Hematopoietic multipotent progenitor cell treated with erythropoietin and hydrocortisone succinate and interleukin-3 and kit ligand, for 8 days (in vitro differentiated cells): ENCODE measurements at places on chromosomes 2 and 18.

- DNase-seq = no peak
These were observed 8.8 kb upstream of the POMC start for GRCh38 chr2:25177211-25177611.

GRCh38 chr2:196293751-196294515 is 122.6 kb upstream of the STK17B start:
- peak; percentile 63 for DNase-seq

DNA sequence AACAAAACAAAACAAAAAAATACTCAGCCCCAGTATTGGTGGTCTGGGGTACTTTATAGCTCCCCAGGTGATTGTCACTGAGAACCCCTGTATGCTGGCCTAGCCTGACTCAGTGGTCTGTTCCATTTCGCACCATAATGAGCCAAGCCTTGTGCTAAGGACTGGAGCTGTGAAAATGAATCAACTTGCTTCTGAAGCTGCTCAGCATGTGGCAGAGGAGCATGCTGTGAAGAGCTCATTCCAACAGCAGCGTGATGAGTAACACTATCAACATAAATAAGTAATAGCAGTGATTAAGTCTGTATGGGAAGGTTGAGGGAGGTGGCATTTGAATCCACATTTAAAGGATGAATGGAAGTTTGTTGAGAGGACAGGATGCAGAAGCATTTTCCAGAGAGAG is 67.2 kb upstream of the ATL2 start:
- DNase-seq = no peak

GRCh38 chr2:2021995-2022394 is 277.7 kb upstream of the PXDN start:
- DNase-seq = no peak

DNA sequence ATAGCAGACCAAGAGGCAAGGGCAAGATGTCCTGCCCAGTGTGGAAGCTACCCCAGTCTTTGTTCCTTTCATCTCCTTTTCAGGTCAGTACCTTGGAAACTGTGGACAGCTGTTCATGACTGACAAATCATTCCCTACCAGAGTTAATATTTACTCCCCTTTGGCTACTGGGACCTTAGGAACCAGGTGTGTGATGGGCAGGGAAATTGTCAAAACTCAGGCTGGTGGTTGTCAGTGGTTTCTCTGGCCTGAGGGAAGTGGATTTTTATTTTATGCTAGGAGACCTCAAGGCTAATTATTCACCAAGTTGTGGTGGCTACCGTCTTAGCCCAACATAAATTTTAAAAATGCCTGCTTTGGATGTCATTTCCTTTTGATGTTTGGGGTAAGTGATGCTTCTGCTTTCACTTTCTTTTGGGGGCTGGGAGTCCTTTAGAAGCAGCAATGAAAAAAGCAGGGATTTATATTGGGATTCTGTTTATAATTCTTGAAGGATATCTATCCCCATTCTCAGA is 119.3 kb downstream of the SETBP1 start:
- no peak for DNase-seq

GRCh38 chr2:105244451-105244850 is 2.9 kb downstream of the GPR45 start:
- DNase-seq = no peak

DNA sequence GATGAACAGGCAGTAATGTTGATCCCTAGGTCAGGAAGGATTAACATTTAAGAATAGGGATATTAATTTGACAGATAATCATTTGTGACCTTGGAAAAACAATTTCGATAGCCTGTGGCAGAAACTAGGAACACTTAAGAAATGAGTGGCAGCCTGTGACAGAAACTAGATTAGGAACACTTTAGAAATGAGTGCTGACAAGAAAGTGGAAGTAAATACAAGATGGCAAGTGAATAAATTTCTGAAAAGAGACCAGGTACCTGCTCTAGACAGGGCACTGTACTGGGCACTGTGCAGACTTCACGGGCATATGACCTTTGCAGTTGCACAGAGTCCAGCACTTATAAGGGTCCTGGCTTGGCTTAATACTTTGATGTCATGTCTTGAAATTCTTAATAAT is 5.5 kb upstream of the HNRNPA3 start:
- no peak for DNase-seq

GRCh38 chr2:30666266-30666874 is 140.9 kb downstream of the CAPN13 start:
- peak; percentile 13 for DNase-seq

GRCh38 chr2:129239141-129239540 is 740.3 kb upstream of the RAB6C start:
- no peak for DNase-seq

GRCh38 chr2:183536290-183536689 is 412.0 kb downstream of the NUP35 start:
- DNase-seq = no peak

- DNase-seq = no peak
These were observed 325.6 kb upstream of the TRIB2 start for GRCh38 chr2:12391116-12391515.

DNA sequence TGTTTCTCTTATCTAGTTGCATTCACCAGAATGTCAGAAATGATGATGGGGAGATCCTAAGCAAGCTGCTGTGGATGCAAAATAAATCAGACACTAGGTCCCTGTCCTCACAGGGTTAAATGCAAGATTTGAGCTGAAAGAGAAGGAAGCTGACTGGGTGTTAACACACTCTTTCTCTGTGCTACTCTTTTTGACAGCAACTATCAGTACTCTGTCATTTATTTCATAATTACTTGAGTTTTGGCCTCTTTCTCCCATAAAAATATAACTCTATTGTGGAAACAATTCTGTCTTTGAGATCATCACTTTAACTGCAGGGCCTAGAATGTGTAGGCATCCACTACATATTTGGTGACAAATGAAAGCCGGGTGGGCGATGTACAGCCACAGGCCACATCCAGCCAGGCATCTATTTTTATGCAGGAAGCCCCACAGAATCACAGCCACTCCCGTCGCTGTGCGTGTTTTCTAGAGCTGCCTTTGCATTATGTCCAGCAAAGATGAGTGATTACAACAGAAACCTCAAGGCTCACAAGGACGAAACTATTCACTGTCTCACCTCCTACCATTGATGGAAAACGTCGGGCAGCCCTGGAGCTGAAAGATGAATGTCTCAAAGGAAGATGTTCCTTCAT is 849.0 kb downstream of the RNF144A start:
- DNase-seq = no peak

GRCh38 chr2:44817256-44817655 is 124.2 kb upstream of the SIX3 start:
- DNase-seq = no peak

GRCh38 chr18:40902436-40902835 is 1052.6 kb upstream of the PIK3C3 start:
- DNase-seq = no peak

- no peak for DNase-seq
These were observed 117.3 kb downstream of the MSH2 start for GRCh38 chr2:47520302-47520630.

- DNase-seq = no peak
These were observed 69.7 kb upstream of the TMEM200C start for GRCh38 chr18:5964996-5965395.

DNA sequence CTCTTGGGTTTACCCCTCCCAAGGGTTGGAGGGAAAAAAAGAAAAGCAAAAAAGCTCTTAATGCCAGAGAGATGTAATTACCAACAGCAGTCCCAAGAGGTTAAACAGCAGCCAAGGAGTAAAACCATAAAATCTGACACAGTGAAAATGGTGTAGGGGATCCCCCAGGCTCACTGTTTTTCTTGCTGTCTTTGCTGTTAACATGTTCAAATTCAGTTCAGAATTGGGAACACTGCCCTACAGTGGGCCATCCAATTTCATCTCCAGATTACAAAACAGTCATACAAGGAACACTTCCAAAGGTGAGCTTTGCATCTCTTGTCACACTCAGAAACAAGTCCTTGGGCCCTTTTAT is 54.5 kb downstream of the PLEKHM3 start:
- DNase-seq = no peak

DNA sequence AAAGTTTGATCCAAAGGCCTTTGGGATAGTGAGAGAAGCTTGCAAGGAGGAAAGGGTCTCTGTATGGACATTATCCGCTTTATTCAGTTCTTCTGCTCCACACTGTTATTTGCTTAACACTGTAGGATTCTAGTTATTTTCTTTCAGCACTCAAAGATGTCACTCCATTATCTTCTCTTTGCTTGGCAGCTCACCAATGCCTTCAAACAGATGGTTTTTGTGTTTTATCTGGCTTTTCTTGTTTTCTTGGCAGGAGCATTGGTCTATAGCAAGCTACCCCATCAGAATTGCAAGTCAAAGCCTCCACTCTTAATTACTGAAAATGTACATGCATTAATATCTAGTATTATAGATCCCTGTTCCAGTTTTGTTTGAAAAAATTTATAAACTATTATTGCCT is 138.8 kb downstream of the EVA1A start:
- peak; percentile 73 for DNase-seq

DNA sequence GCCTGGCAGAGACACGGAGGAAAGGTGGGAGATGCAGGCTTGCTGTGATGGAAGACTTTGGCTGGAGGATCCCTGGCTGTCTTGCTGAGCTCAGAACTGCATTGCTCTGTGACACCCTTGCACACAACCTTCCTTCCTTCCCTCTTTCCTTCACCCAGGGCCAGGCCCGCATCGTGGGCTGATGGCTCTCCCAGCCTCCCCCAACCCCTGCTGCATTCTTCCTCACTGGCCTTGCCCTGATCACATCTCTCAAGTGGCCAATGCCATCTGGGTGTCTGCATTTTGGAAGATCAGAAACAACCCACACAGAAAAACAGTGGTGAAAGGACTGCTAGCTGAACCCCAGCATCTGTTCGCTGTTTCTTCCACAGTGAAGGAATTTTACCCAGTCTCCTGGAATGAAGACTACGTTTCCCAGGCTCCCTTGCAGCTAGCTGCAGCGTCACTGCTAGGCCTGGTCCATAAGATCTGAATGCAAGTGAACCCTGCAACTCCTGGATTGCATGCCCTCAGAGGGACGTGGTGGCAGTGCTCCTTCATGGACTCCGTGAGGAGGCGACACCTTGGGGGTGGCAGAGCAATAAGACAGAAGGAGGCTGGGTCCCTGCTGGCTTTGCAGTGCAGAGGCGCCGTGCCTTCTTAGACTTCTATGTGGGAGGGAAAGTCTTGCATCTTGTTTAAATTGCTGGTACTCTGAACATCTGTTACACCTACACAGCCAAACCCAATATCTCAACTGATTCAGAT is 78.9 kb upstream of the YWHAQ start:
- no peak for DNase-seq

GRCh38 chr2:95024371-95024770 is 1.1 kb upstream of the MAL start:
- DNase-seq = no peak

DNA sequence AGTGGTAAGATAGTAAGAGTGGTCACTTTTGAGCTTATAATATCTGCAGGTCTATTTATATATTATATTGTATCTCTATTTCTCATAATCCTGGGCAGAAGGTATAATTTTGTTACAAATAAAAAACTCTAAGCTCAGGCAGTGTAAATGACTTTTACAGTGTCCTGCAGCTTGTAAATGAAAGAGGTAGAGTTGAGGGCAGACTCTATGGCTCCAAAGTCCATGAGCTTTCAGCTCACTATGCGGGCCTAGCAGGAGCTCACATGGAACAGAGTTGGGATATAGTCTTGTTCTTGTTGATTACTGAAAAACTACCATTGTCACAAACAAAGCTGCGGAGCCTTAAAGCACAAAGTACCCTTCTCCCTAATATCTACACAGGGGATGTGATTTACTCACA is 361.4 kb downstream of the LNPK start:
- DNase-seq = no peak

DNA sequence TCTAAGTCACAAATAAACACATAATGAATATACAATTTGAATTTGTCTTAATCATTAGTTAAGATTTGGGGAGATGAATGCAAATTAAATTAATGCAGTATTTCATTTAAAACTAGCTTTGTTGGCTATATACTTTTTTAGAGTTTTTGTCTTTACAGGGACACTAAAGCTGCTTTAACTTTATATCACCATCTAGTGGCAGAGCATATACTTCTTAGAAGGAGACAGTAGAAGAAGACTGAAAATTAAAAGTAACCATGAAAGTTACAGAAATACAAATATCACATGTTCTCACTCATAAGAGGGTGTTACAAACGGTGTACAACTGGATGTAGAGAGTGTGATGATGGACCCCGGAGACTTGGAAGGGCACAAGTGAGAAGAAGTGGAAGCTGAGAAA is 268.3 kb upstream of the NETO1 start:
- peak; percentile 2 for DNase-seq

- no peak for DNase-seq
These were observed 77.5 kb downstream of the NCK2 start for GRCh38 chr2:105822186-105822585.

DNA sequence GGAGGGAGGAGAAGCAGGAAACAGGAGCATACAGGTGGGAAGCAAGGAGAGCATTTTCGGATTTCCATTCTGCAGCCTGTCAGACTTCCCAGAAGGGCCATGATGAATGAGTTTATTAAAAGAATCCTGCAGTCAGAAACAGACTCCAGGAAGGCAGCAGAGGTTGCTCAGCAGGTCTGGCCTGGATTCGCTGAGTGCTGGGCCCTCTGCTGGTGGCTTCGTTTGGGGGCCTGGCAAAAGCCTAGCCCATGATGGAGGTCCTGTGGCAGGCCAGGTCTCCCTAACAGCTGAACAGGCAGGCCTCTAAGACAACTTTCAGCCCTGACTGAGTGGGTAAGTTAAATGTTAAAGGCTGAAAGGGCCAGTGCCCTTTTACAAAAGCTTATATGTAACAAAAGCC is 108.2 kb upstream of the CAPN13 start:
- DNase-seq = peak; percentile 10

GRCh38 chr2:134466141-134466540 is 212.3 kb downstream of the MGAT5 start:
- DNase-seq = peak; percentile 16

DNA sequence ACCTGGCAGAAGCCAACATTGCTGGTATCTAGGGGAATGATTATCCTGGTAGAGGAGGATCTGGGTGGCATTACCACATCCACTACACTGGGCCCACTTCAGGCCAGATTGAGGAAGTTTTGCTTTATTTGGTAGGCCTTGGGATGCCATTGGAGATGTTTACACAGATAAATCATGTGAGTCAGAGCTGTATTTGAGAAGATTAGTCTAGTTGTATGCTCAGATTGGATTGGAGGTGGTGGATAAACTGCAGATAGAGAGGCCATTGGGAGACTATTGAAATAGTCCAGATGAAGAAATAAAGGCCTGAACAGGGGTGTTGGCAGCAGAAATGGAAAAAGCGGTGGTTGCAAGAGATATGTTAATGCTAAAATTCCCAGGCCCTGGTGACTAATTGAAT is 81.5 kb downstream of the EFEMP1 start:
- DNase-seq = no peak

DNA sequence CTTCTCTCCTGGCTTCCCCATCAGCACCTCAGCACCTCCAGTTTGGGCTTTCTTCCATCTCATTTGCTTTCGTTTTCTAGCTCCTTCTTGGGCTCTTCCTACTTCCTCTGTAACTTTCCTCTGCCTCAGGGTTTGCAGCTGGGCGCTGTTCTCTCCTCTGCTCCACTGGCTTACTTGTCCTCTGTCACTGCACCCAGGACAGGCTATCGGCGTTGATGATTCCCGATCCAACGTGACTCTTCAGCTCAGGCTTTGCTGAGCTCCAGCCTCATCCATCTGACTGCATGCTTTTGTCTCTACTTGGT is 362.4 kb downstream of the CYRIA start:
- DNase-seq = no peak

GRCh38 chr2:200177971-200178911 is 128.3 kb upstream of the SPATS2L start:
- DNase-seq = no peak

GRCh38 chr2:174597345-174598047 is at the start of gene WIPF1:
Gene WIPF1 (minus strand): TSS chr2:174597804. CDS start chr2:174585573, 12,231 bp downstream.
- peak; percentile 77 for DNase-seq
